ENCODE measurements at places on chromosomes 2 and 18.

DNA sequence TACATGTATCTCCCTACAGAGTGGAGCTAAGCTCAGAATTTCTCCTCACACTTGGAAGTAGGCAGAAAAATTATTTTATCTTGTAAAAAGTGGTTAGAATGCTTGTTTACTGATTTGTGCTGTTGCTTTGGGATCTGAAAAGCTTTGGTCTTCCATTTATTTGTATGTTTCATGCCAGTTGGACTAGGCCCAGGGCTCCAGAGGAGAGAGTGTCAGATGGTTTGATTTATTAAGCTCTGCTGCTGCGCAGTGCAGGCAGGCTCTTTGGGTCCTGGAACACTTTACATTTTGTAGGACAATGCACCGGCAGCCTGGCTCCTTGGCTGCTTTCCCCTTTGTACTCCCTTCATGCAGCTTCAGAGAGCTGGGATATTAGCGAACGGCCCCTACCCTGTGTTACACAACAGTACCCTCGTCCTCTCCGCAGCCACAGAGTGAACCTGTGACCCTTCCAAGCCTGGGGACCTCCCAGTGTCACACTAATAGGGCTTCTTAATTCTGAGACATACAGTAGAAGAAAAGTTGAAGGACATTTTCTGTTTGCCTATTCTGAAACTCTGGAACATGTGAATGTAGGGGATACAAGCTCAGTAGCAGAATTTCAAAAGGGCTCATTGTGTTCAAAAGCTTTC is 56.7 kb upstream of the EML6 start:
- no peak for DNase-seq

DNA sequence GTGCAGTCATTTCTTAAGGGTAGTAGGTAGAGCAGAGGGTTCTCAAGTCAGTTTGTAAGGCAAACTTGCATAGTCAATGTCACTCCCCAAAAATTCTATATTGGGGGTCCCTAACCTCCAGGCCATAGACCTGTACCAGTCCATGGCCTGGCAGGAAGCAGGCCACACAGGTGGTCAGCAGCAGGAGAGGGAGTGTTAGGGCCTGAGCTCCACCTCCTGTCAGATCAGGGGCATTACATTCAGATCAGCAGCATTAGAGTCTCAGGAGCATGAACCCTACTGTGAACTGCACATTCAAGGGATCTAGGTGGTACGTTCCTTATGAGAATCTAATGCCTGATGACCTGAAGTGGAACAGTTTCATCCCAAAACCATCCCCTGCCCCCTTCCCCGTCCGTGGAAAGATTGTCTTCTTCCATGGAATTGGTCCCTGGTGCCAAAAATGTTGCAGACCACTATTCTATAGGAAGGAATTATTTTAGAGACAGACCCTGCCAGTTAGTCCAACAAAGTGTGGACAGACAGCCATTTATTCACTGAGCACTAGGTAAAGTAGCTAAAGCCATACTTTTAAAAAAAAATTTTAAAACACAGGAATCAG is 6.7 kb downstream of the COA5 start:
- DNase-seq = peak; percentile 36

DNA sequence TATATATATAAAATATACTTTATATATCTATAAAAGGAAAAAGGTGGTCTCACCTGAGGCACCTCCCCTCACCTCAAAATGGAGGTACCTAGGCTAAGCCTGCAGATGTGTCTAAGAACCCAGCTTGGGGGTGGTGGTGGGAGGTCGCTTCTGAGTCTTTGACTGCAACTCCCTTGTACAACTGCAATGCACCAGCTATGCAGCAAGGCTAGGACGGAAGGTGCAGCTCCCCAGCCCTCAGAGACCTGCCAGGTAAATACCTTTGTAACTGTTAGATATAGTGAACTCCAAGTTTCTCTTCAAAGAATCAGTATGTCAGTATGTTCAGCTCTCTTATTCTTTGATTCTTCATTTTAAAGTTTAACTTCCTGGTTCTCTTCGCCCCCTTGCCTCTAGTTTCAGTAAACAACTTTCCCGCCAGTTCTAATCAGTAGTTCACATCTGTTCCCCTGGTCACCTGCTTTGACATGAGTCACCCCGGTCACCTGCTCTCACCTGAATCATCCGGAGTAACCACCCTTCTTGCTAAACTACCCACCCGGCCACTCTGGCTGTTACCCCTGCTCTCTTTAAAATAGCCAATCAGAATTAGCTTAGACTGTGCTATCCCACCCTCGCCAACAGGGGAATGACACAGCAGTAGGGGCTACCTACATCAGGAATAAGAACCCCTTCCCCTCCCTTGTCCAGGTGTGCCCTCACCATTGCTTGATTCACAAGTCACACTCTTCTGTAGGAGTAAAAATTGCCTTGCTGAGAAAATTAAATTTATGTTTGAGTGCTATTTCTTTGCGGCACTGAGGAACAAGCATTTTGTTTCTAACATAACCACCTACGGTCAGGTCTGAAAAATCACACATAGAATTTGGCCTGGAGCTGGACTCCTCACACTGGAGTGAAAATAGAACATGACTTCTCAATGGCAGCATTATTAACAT is 24.7 kb upstream of the IMPA2 start:
- DNase-seq = no peak

GRCh38 chr2:177429688-177430325 is 37.2 kb downstream of the AGPS start:
- DNase-seq = no peak

GRCh38 chr2:145546091-145546490 is 1026.2 kb upstream of the ZEB2 start:
- no peak for DNase-seq

DNA sequence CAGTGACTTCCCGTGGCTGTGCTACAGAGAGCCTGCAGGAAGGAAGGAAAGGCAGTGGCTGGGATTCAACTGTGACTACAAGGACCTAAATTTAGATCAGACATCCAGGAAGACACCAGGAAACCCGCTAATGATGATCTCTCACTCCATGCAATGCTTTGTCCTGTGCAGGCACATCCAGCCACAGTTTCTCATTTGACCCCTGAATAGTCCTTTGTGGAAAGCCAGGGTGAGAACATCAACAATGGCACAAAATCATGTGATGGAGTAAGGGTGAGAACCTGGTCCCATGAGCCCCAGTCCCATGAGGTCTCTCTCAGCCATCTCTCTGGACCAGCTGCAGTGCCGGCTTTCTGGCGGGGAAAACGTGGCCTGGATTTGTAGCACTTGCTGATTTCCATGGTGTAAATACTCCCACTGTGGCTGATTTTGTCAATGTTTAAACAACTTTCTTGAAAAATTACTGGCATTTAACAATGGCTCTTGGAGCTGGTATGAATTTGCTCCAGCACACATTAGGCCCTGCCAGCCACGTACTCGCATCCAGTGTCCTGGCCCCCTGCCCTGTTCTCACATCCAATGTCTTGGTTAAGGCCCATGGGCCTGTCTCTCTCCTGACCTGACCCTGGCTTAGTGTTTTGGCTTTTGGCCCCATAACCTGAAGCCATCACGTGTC is 159.0 kb upstream of the HAAO start:
- no peak for DNase-seq

DNA sequence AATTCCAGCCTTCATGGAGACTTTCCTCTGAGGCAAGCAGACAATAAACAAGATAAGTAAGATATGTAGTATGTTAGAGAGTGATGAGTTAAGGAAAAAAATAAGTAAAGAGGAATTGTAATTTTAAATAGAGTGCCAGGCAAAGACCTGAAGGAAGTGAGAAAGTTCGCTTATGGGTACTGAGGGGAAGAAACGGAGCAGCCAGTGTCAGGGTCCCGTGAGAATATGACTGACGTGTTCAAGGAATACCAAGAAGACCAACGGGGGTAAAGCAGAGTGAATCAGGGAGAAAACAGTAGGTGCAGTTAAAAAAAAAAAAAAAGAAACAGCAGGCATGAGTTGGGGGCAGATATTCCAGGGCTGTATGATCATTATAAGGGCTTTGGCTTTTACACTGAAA is 45.1 kb downstream of the ARHGEF33 start:
- no peak for DNase-seq

Measured in B cell (primary cell).